Chondrocyte (in vitro differentiated cells): ENCODE measurements at places on chromosomes 16 and 17. TPM values are rescaled to one million over a fixed set of nuclear protein-coding genes. Genes with fewer than 3 reads are reported as not detected.

Gene PRR35
- not detected in 3 replicates for total RNA-seq

Gene KCNH6
- total RNA-seq: not detected in 3 replicates

Gene SCNN1G
- not detected in 3 replicates for total RNA-seq

Gene SGCA
- total RNA-seq: 0.85 to 5.5 TPM (median 1.3 TPM) in 3 replicates

Gene TBC1D26
- total RNA-seq: 0.28 to 1.1 TPM in 2 of 3 replicates, not detected in the other

Gene CD300H
- not detected in 3 replicates for total RNA-seq

Gene GJC1
- 26.8 to 50.5 TPM (median 46.4 TPM) in 3 replicates for total RNA-seq

Gene CES3
- total RNA-seq: 0.12 to 0.75 TPM (median 0.13 TPM) in 3 replicates

Gene MON1B
- 26.9 to 34.3 TPM (median 27.5 TPM) in 3 replicates for total RNA-seq

Gene SCPEP1
- 44.3 to 67.0 TPM (median 50.8 TPM) in 3 replicates for total RNA-seq

Gene CHMP1A
- 65.3 to 76.8 TPM (median 69.9 TPM) in 3 replicates for total RNA-seq

Gene FBXL16
- total RNA-seq: 0.53 to 0.87 TPM (median 0.82 TPM) in 3 replicates

Gene ZNF267
- total RNA-seq: 5.0 to 7.6 TPM (median 5.6 TPM) in 3 replicates

Gene ASPHD1
- total RNA-seq: 2.4 to 3.2 TPM (median 2.9 TPM) in 3 replicates

Gene KRTAP3-1
- total RNA-seq: not detected in 3 replicates

Gene TAC4
- total RNA-seq: not detected in 3 replicates

Gene ZNF18
- total RNA-seq: 10.9 to 11.8 TPM (median 10.9 TPM) in 3 replicates

GRCh38 chr16:11556214-11556819 is 30.4 kb downstream of the LITAF start:
- DNase-seq: no peak

DNA sequence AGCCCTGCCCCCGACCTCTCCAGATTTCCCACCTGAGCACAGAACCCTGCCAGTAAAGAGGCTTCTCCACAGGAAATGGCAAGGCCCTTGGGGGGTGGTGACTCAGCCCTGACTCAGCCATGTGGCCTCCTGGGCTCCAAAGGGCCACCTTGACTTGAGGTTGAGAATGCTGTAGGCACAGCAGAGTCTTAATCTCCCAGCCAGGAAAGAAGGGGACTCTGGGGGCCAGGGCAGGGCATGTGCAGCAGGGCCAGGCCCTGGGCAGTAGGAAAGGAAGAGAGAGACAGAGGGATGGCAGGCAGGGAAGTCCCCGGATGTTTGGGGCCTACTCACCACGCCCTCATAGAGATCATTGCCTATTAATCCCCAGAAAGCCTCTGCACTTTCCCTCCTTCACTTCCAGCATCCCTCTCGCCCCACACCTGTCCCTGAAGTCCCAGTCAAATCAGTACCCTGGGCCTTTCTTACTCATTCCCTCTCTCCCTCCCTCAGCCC is 4.8 kb upstream of the ITGA3 start:
- DNase-seq: peak; percentile 69

DNA sequence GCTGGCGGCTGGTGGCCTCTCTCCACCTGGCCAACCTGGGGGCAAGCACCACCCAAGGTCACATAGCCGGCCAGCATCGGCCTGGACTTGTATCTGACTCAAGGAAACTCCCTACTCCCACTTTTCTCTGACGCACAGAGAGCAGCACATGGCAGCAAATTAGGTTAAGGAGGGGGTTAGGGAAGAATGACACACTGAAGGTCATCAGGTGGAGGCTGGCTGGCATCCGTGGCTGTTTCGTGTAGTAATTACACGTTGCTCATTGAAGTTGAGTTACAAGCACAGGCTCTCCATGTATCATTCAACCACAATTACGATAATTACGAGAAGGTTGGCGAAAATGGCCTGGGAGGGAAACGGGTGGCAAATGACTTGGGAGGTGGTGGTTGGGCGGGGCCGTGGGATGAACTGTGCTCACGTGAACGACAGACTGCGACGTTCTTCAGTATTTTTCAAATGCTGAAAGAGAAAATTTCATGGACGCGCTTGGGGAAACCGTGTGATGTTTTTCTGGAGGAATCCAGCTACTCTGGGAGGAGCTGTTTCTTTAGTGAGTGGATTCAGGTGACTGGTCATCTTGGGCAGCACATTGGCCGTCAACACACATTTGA is 4.0 kb upstream of the METRNL start:
- DNase-seq: no peak

DNA sequence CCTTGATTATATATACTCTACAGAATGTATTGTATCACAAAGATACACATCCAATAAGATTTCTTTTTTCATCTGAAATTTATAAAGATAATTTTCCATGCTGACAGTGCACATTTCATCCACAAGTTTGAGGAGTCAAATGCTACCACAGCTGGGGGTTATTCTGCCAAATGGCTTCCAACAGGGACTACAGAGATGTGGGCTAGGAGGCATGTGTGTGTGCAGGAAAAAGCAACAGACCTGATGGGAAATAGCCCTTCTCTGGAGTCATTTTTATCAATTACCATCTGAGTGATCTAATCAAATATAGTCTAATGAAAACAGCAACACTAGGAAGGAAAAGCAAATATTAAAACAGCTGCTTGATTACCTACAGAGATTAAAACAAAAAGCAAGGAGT is 290.5 kb downstream of the CEP112 start:
- DNase-seq: no peak

DNA sequence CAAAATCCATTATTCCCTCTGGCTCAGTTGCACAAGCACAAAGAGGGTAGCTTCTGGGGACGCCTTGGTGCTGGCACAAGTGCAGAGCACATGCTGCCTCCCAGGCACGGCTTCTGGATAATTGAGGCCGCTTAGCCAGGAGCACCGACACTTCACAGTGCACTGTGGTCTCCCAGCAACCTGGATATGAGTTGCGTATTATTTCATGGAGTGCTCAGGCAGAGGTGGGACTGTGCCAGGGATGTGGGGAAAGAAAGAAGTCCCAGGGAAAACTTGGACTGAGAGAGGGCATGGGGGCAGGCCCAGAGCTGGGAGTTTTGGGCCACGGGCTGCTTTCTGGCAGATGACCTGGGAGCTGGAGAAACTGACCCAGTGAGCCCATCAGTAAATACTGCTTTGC is 37.5 kb downstream of the MPRIP start:
- DNase-seq: peak; percentile 43

GRCh38 chr17:82003411-82004381 is 19.0 kb downstream of the CENPX start:
- DNase-seq: no peak

DNA sequence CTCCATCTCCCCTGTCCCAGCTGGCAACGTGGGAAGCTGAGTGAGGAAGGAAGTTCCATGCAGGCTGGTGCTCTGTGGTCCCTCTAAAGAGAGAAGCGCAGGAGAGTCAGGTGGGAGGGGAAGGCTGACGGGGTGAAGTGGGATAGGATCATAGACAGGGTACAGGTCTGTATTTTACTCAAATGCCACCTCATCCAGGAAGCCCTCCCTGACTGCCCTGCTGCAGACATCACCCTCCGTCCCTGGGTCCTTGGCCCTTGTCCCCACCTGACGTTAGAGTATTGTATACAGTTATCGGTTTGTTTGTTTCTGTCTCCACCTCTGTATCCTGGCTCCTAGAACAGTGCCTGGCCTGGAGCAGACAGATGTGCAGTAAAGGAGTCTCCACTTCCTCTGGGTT is 11.7 kb downstream of the CANT1 start:
- DNase-seq: no peak

- no peak for DNase-seq
Measured at GRCh38 chr17:44219616-44220212, at the start of gene UBTF. TSS of gene UBTF (minus strand) at chr17:44219675. CDS start at chr17:44218229, 1,446 bp downstream.

DNA sequence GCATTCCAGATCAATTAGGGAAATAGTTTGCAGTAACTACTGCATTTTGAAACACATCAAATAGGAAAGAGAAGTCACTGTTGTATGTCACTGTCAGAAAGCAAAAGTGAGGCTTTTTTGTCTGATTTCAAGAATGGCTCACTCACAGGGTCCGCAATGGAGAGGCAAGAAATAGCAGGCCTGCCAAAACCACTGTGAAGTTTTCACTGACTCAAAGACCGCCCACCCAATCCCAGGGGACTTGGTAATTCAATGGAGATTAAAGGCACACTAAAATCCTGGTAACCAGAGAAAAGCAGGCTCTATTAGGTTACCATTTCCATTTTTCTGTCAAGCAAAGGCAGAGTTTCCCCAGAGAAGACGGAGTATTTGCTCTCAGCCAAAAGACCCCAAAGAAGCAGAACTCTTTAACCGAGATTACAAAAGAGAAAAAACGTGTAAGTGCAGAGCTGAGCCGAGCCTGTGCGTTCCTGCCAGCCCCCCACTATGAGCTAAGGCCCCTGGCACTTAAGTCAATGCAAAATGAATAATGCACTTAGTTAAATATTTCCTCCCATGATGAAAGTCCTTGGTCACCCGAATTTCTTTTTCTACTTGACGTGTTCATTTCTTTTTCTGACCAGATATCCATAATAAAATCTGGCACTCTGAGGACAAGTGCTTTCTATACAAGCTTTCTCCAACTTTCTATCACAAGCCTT is 57.0 kb downstream of the FOXL1 start:
- DNase-seq: no peak

GRCh38 chr16:49619811-49620157 is 236.1 kb downstream of the ZNF423 start:
- DNase-seq: no peak

DNA sequence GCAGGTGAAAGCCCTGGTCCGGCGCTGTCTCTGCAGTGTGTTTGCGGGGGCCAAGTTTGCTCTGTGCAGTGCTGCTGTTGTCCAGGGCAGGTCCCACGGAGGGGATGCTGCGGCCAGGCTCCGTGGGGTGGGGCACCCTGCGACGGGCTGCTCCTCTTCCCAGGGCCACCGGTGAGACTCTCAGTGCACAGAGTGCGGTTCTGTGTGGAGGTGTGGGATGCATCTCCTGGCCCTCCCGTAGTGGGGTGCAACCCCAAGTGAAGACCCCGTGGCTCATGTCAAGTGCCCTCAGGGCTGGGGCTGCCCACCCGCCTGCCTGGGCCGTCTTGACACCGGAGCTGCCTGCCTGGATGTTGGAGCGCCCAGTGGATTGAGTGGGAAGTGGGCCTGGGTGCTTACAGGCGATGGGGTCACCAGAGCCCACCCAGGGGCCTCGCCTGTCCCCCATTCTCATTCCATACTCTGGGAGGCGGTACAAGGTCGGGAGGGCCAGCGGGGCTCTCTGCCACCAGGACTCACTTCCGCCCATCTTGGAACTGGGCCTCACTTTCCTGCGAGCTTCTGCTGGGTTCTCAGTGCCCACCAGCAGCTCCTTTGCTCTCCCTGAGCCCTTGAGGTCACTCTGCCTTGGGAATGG is 119.9 kb downstream of the BANP start:
- DNase-seq: peak; percentile 65

DNA sequence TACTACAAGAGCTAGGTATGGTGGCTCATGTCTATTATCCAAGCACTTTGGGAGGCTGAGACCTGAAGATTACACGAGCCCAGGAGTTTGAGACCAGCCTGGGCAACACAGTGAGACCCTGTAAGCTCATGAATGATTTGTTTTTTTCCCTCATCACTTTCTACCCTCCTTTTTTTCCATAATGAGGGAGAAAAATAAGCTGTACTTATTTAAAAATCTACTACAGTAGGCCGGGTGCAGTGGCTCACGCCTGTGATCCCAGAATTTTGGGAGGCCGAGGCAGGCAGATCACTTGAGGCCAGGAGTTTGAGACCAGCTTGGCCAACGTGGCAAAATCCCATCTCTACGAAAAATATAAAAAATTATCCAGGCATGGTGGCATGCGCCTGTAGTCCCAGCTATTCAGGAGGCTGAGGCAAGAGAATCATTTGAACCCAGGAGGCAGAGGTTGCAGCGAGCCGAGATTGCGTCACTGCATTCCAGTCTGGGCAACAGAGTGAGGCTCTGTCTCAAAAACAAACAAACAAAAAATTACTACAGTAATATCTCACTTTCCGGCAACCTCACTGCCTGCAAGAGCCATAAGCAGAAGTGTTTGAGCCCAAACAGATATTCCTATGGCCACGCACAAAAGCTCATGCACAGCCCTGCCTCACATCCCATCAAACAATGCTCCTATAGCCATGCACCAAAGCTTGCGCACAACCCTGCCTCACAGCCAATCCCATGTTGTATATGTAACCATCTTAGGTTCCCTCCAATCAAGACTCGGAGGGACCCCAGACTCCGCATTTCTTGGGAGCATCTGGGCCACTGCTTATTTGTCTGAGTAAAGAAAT is 37.4 kb downstream of the TK2 start:
- peak; percentile 59 for DNase-seq

DNA sequence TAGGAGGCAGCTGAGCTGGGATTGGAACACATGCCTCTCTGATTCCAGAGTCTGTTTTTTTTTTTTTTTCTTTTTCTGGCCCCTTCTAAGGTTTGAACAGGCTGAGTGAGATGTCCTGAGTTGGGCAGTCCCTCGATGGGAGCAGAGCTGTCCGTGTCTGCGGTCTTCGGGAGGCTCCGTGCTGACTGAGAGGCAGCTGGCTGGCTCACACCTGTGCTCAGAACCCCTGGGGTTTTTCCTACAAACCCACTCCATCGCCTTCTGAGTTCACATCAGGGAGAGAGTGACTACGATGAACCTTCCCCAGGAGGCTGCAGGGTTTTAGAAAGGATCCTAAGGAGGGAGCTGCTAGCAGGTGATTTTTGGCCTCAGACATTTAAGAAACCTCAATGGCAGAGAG is 92.5 kb downstream of the IRF8 start:
- no peak for DNase-seq

GRCh38 chr17:77542011-77542410 is 401.2 kb downstream of the SEC14L1 start:
- DNase-seq: no peak

DNA sequence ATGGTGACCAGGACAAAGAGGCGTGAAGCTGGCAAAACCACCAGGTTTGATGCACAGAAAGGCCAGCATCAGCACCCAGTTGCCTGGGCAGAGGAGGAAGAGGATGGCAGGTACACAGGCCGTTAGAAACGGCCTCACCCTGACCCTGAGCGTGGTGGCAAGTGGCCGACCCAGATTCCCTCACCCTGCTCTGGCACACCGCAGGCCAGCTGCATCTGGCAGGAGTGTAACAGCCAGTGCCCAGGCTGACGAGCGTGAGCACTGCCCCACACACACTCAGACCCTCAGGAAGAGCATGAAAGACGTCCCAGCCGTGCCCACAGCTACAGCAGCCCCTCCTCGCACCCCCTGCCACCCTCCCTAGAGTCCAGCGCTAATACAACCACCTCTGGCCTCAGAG is 82.0 kb downstream of the ANKRD11 start:
- no peak for DNase-seq

GRCh38 chr17:81309859-81310839 is 15.0 kb upstream of the SLC38A10 start:
- no peak for DNase-seq

DNA sequence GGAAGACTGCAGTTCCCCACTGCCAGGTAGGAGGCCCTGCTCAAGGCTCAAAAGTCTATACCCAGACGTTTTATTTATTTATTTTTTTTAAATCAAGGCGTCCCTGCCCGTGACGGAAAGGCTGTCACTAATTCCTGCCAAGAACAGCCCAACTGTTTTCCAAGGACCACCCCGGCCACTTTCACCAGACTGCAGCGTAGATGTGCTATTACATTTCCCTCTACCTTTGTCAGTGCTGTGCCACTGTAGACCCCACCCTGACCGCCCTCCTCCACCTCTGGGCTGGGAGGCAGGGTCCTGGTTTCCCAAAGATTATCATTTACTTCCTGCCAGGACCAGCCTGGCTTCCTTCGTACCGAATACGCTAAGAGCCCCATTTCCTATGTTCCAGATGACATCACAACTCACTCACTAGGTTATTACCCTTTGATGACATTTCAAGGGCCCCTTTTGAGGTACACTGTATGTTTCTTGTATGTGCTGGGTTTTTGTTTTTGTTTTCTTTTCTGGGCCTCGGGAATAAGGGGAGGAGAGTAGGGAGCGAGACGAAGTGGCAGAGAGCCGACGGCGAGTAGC is 6.3 kb upstream of the RNF227 start:
- DNase-seq: no peak
